ENCODE measurements at places on chromosomes 1 and 21. TPM values are rescaled to one million over a fixed set of nuclear protein-coding genes. Genes with fewer than 3 reads are reported as not detected.

DNA sequence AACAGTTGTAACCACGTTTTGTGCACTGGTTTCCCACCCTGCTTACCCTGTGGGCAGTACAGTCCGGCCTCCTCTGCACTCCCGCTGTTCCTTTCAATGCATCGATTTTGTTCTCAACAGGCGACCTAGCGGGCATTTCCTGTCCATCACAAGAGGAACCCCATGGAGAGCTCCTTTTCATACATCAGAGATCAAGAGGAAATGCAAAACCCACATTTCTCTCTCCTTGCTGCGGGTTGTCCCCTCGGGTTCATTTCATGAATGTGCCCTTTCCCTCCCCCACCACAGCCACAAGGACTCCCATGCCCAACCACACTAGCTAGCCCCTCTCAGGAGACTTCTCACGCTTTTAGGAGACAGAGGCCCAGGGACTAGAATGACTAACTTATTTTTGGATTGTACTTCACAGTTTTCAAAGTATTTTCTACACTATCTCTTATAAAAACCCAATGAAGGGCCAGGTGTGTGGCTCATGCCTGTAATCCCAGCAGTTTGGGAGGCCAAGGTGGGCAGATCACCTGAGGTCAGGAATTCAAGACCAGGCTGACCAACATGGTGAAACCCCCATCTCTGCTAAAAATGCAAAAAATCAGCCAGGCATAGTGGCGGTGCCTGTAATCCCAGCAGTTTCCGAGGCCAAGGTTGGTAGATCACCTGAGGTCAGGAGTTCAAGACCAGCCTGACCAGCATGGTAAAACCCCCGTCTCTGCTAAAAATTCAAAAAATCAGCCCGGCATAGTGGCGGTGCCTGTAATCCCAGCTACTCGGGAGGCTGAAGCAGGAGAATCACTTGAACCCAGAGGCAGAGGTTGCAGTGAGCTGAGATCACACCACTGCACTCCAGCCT lies 18.4 kb downstream of the ATP1A4 start:
- DNase-seq = no peak

- no peak for DNase-seq
Observed at GRCh38 chr1:41870076-41870562, 48.6 kb downstream of the HIVEP3 start.

GRCh38 chr1:38000529-38001455 lies 4.5 kb downstream of the FHL3 start:
- no peak for DNase-seq

- no peak for DNase-seq
Observed at GRCh38 chr1:83516369-83516768, 482.6 kb downstream of the TTLL7 start.

GRCh38 chr1:1223321-1223720 lies 8.5 kb downstream of the SDF4 start:
- no peak for DNase-seq

GRCh38 chr1:210098356-210098755 lies 134.2 kb upstream of the SERTAD4 start:
- no peak for DNase-seq

DNA sequence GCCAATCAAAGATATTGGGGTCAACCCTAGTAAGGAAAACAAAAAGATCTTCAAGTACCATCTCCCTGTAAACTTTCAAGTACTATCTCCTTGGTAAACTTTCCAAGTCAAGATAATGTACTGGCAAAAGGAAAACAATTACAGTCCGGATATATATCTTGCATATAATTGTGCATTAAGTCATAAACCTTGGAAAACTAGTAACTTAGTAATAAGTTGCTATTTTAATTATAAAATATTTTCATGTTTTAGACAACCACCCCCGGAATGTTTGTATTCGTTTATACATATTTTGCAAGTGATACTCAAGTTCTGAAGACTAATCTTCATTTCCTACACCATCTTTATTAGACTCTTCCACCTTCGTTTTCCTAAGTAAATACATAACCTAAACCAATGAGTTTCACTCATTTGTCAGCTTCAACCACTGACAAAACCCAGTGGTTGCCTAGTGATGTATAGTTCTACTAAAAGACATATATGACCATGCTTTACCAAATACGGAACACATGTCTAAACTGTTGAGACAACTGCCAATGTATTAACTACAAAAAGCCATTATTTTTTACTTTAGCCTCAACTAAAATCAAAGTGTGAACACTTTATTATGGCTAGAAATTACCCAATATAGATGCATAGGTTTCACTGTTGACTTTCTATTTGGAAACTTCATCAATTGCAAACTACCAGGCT lies 1.7 kb downstream of the AKT3 start:
- DNase-seq = no peak

DNA sequence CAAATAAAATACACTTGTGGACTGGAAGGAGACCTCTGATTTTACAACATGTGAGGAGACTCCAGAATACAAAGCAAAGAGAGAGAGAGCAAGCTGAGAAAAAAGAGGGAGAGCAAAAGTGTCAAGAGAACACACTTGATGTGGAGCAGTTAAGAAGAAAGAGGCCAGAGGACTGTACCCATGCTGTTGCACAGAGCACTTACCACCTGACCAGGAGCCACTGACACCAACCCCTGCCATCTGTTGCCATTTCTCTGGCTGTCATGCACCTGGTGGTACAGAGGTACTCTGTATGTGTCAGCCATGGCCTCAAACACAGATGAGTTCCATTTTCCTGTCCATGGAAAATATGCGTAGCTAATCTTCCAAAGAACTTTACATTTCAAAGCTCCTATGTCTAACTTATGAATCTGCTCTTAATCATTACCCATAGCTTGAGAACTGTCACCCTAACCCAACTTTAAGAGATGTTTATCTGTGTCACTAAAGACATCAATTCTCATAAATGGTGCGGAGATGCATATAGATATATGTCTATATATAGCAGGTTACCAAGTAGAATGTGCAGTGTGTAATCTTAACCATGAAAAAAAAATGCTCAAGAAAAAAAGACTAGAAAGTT lies 32.8 kb upstream of the ABCD3 start:
- no peak for DNase-seq

- no peak for DNase-seq
Observed at GRCh38 chr1:178784131-178784536, 59.1 kb downstream of the RALGPS2 start.

- DNase-seq = no peak
Observed at GRCh38 chr1:228151180-228151925, 1.6 kb downstream of the GJC2 start.

FMN2 gene
- not detected for total RNA-seq

ADGRB2 gene
- total RNA-seq = not detected

LCE1C gene
- not detected for total RNA-seq

SYCP1 gene
- total RNA-seq = not detected

IL24 gene
- not detected for total RNA-seq

TMEM51 gene
- not detected for total RNA-seq

ZNHIT6 gene
- total RNA-seq = 25.8 TPM
